ENCODE measurements at places on chromosomes 3 and 15. TPM values are rescaled to one million over a fixed set of nuclear protein-coding genes. Genes with fewer than 3 reads are reported as not detected.

Gene ADIPOQ
- not detected for polyA plus RNA-seq

Gene MYZAP
- polyA plus RNA-seq = 3.3 TPM

Gene GOLGA8T
- not detected for polyA plus RNA-seq

Gene IGDCC3
- 3.3 TPM for polyA plus RNA-seq

Gene SMCO1
- 2.7 TPM for polyA plus RNA-seq

DNA sequence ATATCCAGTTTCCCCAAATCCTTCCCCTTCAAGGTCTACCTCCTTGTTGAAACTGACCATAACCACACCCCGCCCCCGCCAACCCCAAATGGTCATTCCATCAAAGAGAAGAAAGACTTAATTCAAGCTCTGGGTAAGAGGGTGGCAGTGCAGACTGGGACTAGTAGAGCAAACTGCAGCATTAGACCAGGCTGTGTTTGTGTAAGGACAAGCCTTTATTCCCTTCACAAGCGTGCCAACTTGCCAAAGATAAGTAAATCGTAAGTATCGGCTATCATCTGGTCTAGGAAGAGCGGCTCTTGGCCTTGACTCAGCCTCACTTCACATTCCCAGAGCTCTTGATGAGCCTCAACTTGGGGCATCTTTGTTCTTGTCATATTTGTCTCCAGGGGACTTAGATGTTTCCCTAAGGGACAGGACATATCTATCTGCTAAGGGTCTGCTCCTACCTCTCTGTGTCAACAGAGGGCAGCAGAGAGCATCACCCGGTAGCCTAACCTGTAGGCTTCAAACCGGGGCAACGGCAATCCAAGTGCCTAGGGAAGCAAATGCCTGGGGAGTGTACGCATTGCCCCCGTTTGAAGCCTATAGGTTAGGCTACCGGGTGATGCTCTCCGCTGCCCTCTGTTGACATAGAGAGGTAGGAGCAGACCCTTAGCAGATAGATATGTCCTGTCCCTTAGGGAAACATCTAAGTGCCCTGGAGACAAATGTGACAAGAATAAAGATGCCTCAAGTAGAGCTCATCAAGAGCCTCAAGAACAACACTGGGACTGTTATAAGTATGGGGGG is 8.9 kb upstream of the MAP3K13 start:
- no peak for DNase-seq

DNA sequence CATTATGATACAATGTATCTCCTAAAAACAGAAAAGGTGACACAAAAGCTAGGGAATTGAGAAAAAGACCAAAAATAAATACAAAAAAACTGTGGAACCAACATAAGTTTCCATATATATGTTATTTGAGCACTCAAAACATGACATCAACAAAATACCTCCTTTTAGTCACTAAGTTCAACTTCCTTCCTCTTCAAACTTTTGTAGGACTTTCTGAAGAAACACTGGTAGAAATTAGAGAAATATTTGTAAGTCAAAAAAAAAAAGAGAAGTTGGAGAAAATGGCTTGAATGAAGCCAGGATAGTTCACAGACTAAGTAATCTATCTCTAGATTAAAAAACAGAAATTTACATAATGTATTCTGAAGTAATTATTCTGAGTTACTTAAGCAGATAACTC is 208.4 kb upstream of the ALCAM start:
- DNase-seq = no peak

DNA sequence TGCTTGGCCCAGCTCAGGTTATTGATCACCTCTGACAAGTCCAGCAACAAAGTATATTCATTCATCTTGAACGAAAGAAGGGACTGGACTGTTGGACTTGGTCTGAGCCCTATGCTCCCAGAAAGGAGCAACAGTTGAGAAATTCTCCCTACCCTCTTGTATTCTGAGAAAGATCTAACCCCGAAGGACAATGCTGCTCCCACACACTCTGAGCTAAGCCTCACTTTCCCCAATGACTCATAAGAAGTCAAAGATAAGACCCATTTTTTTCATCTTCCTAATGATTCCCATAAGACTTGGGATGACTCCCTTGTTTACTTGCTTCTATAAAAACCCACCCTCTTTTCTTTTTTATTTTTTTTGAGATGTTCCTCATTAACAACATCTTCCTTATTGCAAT is 549.4 kb upstream of the MDFIC2 start:
- no peak for DNase-seq

DNA sequence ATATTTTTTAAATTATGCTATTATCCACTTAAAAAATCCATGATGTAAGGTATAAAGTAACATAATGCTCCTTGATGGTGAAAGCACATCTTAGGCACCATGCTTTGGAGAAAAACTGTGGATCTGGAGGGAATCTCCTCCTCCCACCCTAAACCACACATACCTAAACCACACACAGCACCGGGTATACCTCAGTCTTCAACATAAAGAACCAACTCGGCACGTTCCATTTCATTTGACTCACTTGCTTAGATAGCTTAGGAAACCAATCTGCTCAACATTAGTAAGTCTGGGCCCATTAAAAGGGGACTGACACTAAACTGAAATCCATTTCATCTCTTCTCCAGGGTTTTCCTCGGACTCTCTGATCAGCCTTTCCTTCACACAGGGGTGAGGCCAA is 945.7 kb upstream of the CFAP20DC start:
- no peak for DNase-seq

Data from muscle of back (tissue), 13 donors.